ENCODE measurements at places on chromosomes 5 and 9. TPM values are rescaled to one million over a fixed set of nuclear protein-coding genes. Genes with fewer than 3 reads are reported as not detected.

The SET gene
- 438 TPM for total RNA-seq

The SOX30 gene
- total RNA-seq: not detected

The HMMR gene
- 24.2 TPM for total RNA-seq

The PCDHAC1 gene
- total RNA-seq: 1.5 TPM

The BARHL1 gene
- not detected for total RNA-seq

The OR1J2 gene
- total RNA-seq: not detected

Data from A549 treated with dexamethasone at 1 μM for 4 hours (cell line).